ENCODE measurements at places on chromosomes 11 and 22.

- DNase-seq = no peak
These were observed 75.9 kb downstream of the CADM1 start for GRCh38 chr11:115428306-115428705.

GRCh38 chr22:29195964-29196666, 9.6 kb upstream of the EMID1 start:
- no peak for DNase-seq

GRCh38 chr11:1202154-1202775, 20.6 kb upstream of the MUC5B start:
- DNase-seq = no peak

GRCh38 chr22:45698094-45698493, 26.5 kb downstream of the ATXN10 start:
- DNase-seq = no peak

DNA sequence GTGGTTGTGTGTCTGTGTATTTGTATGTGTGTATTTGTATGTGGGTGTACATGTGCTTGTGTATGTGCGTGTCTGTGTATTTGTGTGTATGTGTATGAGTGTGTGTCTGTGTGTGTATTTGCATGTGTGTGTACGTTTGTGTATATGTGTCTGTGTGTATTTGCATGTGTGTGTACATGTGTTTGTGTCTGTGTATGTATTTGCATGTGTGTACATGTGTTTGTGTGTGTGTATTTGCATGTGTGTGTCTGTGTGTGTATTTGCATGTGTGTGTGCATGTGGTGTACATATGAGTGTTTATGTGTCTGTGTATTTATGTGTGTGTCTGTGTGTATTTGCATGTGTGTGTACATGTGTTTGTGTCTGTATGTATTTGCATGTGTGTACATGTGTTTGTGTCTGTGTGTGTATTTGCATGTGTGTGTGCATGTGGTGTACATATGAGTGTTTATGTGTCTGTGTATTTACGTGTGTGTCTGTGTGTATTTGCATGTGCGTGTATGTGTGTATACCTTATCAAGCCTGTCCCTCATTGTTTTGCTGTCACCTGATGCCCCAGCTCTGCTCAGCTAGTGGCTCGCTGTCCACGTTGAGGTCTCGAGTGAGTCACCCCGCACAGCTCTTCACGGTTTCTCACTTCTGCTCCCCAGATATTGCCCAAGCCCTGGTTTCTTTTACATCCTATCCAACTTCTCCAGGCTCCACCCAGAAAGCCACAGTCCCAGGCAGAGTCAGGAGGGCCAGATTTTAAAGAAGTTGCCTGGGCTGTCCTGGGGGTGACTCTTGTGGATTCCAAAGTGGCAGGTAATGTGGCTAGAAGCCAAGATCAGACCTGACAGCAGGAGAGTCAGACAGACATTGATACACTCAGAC, 15.2 kb downstream of the MB start:
- no peak for DNase-seq

GRCh38 chr11:61149624-61150615, 11.3 kb downstream of the VPS37C start:
- DNase-seq = no peak

- DNase-seq = no peak
These were observed 29.3 kb upstream of the CABP7 start for GRCh38 chr22:29690476-29690875.

DNA sequence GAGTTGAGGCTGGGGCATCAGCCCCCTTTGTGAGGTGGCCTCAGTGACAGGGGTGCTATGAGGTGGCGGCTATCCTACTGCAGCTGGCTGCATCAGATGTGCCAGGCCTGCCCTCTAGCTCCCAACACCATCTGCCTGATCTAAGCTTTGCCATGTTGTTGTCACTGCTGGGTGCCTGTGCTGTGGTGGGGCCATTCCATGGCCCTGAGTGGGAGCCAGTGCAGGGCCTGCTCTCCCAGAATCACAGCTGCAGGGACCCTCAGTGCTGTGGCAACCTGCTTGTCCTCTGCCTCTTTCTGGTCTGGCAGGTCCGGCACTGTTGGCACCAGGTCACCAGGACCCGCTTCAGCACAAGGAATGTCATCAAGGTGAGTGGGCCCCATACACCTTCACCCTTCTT, 1.8 kb upstream of the SNU13 start:
- no peak for DNase-seq

DNA sequence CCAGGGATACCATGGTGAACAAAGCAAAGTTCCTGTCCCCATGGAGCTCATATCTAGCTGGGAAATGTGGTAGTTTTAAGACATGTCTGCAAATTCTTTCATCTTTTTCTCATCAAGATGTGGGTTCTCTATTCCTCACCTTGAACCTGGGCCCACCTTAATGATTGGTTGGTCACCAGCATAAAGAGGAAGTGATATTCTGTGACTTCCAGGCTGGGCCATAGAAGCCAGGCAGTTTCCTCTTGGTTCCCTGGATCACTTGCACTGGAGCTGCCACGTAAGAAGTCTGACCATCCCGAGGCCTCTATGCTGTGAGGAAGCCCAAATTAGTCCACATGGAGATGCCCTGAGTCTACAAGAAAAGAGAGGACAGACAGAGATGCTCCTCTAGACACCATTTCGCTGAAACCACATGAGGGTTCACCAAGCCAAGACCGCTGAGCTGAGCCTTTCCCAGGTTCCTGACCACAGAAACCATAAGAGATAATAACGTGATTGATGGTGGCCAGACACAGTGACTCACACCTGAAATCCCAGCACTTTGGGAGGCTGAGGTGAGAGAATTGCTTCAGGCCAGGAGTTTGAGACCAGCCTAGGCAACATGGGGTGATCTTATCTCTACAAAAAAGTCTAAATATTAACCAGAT, 119.5 kb upstream of the ISX start:
- no peak for DNase-seq

- no peak for DNase-seq
These were observed 43.4 kb upstream of the TMPRSS4 start for GRCh38 chr11:118033443-118033842.

DNA sequence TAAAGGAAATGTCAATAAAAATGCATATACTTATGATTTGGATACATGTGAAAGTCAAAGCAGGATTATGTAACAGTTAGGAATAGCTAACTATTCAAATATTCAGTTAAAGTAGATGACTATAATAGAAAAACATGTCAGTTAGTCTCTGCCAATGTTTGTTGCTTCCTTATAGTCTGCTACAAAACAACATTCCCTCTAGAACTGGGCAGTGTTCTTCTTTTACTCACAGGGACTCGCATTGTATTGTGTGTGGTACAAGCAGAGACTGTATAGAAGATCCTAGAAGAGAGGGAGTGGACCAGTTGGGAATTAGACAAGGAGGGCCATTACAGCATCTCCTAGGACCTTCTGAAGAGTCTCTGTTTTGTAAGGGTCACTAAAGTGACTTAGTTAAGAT, 10.6 kb downstream of the ACAT1 start:
- no peak for DNase-seq

- no peak for DNase-seq
These were observed 44.4 kb downstream of the FAT3 start for GRCh38 chr11:92269021-92269420.

- DNase-seq = no peak
These were observed 47.3 kb downstream of the PRDM11 start for GRCh38 chr11:45193695-45194094.

- no peak for DNase-seq
These were observed 142.8 kb downstream of the NECTIN1 start for GRCh38 chr11:119586181-119586580.

GRCh38 chr22:20749453-20749852, 24.5 kb upstream of the SERPIND1 start:
- no peak for DNase-seq

DNA sequence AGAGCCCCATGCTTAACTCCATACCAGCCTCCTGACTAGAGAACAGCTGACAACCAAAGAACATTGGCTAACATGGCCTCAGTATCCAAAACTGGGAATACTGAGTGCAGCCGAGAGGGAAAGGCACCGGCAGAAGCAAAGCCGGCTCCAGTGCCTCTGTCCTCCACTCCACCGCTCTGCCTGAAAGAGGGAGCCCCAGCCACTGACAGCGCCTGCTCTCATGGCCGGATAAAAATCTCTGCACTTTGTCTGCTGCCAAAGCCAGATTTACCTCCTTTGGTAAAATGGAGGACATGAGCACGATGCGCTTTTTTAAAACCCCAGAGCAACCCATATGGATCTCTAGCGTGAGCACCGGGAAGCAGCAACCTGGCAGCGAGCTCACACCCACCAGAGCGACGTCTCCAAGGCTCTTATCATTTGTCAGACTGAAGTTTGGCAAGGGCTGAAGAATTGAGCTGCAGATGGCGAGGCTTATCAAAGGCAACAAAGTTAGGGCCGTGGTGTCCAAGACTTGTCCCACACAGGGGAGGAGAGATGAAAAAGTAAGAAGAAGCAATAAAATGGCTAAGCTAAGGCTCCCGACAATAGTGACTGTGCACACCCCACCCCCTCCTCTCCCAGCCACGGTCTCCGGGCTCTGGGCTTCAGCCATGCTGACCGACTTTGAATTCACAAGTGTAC, 71.4 kb downstream of the EFCAB6 start:
- DNase-seq = no peak

Data from NCI-H774 (cell line).